ENCODE measurements at places on chromosomes 4 and X. TPM values are rescaled to one million over a fixed set of nuclear protein-coding genes. Genes with fewer than 3 reads are reported as not detected.

DNA sequence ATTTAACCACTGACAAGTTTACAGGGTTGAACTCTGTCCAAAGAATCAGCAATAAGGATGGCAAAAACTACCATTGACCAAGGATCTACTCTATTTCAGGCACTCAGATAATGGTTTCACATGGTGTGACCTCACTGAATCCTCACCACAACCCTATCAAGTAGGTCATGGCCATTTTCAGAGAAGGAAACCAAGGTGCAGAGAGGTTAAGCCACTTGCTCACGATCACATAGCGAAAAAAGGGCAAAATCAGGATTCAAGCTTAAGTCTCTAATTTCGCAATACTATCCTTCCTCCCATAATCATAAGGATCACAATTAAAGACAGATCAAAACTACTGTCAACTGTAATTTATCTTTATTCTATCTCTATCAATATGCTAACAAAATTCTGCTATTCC is 191.0 kb upstream of the AFF2 start:
- DNase-seq = no peak

- DNase-seq = no peak
These were observed at the start of gene KLHL15 for GRCh38 chrX:24027086-24027485. Gene KLHL15 (minus strand): TSS chrX:24027186. CDS start chrX:24006693, 20,493 bp downstream.

- DNase-seq = peak; percentile 54
These were observed 17.3 kb downstream of the CTPS2 start for GRCh38 chrX:16695079-16695676.

- no peak for DNase-seq
These were observed 743 bp upstream of the NRK start for GRCh38 chrX:105821471-105822121.

DNA sequence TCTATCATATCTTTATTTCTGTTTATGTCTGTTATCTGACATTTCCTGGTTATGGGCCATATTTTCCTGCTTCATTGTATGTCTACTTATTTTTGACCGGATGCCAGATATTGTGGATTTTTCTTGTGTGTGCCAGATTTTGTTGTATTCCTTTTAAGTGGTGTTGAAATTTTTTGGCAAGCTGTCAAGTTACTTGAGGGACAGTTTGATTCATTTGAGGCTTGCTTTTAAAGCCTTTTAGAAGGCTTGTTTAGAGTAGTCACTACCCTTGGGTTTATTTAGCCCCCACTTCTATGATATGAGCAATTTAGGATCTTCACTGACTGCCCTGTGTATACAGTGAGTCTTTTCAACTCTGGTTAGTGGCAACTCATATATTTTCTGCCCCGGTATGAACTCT is 29.2 kb upstream of the NPY2R start:
- no peak for DNase-seq

DNA sequence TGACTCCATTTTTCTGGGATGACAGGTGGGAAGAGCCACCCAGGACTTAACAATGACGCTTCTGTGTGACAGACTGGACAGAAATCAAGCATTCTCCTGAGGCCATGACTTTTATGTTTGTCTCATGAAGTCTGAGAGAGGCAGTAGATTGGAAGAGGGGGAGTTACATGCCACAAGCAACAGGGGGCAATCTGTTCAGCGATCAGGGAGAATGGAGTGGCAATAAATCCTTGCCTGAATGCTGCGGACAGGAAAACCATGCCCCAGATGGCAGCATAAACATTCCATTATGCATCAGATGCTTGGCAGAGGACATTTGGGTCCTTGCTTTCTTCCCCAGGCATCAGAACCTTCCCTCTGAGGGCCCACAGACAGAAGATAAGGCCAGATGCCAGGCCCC is 312.4 kb upstream of the DIPK2B start:
- no peak for DNase-seq

- no peak for DNase-seq
These were observed 612 bp downstream of the CPLX1 start for GRCh38 chr4:825063-825970.

GRCh38 chr4:74541667-74542066 is 96.7 kb downstream of the AREG start:
- no peak for DNase-seq

DNA sequence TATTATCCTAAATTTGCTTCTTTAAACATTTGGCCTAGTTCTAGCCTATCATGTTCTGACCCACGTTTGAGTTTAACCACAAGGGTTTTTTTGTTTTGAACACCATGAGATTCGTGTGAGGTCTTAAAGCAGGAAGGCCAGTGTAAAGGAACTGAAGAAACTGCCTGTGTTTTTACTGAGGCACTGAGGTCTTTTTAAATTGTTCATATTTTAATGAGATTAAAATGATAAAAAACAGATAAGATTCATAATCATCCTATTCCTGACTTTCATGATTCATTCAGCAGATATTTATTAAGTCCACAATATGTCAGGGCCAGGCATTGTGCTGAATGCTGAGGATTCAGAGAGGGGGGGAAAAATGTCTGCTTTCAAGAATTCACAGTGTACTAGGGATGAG is 3.2 kb downstream of the RPS6KA3 start:
- DNase-seq = peak; percentile 28

DNA sequence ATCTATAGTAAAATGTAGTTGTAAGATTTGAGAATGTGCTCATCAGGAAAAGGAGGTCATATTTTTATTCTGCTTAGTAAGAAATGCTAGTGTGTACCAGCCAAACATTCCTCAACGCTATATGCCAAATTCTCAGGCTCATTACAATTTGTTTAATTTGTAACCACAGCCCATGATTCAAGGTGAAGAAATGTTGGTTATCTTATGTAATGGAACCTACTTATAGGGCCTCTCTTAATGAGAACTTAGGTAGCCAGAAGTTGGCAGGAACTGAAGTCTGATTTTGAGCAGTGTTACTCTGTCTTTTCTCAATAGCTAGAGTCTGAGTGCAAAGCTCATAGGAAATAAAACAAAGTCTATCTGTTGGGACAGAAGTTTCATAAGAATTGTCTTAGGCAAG is 595.0 kb downstream of the GLUD2 start:
- DNase-seq = no peak

- DNase-seq = peak; percentile 68
These were observed 944 bp downstream of the SNX25 start for GRCh38 chr4:185210102-185210981.

GRCh38 chrX:151713849-151714248 is 2.0 kb upstream of the FATE1 start:
- peak; percentile 11 for DNase-seq

DNA sequence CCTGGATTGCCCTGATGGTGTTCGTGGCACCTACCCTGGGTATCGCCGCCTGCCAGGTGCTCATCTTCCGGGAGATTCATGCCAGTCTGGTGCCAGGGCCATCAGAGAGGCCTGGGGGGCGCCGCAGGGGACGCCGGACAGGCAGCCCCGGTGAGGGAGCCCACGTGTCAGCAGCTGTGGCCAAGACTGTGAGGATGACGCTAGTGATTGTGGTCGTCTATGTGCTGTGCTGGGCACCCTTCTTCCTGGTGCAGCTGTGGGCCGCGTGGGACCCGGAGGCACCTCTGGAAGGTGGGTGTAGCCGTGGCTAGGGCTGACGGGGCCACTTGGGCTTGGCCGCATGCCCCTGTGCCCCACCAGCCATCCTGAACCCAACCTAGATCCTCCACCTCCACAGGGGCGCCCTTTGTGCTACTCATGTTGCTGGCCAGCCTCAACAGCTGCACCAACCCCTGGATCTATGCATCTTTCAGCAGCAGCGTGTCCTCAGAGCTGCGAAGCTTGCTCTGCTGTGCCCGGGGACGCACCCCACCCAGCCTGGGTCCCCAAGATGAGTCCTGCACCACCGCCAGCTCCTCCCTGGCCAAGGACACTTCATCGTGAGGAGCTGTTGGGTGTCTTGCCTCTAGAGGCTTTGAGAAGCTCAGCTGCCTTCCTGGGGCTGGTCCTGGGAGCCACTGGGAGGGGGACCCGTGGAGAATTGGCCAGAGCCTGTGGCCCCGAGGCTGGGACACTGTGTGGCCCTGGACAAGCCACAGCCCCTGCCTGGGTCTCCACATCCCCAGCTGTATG is 1.8 kb downstream of the AVPR2 start:
- no peak for DNase-seq

- DNase-seq = no peak
These were observed 1699.2 kb upstream of the IGFBP7 start for GRCh38 chr4:58809366-58809765.

DNA sequence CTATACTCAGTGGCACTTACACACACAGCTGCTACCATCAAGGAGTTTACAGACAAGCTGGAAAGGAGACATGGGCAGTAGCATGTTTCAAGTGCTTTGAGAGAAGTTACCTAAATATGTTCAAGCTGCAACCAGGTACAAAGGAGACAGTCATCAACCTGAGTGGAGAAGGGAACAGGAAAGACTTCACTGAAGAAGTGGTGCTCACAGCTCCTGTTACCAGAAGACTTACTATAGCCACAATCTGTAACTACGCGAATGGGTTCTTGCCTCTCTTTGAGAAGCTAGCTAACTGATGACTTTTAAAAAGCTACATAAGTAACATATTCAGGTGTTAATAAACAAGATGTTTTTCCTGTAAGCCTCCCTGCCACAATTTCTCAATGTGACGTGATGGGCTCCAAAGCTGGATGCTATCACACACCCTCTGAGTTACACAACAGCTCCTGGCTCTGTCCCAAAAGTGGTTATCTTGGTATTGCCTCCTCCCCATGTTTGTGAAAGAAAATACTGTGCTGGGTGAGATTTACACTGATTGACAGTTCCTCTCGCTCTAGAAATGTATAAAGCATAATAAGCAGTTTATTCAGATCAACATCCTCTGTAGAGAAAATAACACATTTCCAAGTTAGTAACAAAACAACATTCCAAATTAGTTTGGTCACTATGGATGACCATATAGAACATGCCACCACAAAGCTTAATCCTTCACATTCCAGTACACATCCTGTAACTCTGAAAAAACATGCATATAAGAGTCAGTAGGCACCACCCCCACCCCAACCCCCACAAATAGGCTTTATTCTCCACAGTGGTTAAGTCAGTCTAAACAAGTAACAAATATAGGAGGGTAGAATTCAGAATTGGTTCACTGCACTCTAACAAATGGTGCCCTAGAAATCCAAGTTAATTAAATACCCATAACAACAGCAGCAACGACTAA is 81.8 kb downstream of the FRYL start:
- DNase-seq = no peak

DNA sequence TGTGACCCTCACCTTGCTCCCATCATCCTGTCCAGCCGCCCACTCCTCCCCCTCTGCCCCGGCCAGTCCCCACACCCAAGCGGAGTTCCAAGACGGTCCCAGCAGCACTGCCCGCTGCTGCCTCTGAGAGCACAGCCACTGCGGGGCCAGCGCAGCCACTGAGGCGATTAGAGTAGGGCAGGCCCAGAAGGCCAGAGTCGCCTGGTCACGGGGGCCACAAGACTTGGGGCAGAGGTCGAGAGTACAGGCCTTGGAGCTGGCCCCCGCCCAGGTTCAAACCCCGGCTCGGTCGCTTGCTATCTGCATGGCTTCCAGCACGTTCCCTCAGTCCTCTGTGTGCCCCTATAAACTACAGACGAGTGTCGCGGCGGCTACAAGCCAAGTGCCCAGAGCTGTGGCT is 53.2 kb upstream of the ADRA2C start:
- no peak for DNase-seq

DNA sequence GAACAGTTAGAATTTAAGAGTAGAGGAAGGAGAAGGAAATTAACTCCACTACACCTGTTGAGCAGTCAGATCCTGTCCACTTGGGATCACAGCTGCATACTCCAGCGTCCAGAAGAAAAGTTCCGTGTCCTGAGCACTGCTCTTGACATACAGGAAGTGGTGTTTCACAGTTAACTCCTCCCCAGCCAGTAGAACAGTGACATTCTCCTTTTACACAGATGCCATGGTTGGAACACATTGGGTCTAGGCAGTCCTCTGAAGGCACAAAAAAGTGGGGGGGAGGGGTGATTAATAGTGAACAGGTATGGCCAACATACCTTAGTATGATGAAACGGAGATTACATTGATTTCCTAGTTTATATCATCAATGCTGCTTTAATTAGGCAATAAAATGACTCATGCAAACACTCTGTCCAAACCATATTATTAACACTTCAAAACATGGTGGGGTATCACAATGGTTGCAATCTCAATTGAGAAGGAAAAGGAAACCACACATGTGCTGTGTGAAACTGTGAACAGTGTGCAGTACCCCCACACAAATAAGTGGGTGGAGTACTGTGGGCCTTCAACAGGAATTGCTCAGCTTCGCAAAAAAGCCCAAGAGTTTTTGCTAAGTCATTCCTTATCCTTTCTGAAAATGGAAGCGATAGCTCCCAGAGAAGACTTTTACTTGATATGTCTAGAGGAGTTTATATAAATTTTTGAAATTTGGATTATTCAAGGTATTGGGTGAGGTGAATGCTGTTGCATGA is 295.6 kb downstream of the SH2D1A start:
- DNase-seq = peak; percentile 0

Gene KIF4A
- 43.4 TPM for total RNA-seq

Gene SLC10A4
- total RNA-seq = not detected

Gene CYP2U1
- 11.8 TPM for total RNA-seq

Gene STS
- total RNA-seq = 40.3 TPM

Gene OTC
- not detected for total RNA-seq

Gene INTS6L
- 13.9 TPM for total RNA-seq

Gene NUDT9
- total RNA-seq = 13.8 TPM

Gene HOPX
- total RNA-seq = not detected

Gene HAND2
- total RNA-seq = not detected

Gene LANCL3
- total RNA-seq = 0.04 TPM

Gene CORIN
- not detected for total RNA-seq

Gene CNOT6L
- total RNA-seq = 122 TPM

Gene BTC
- not detected for total RNA-seq

Gene ERAS
- total RNA-seq = 0.30 TPM

Gene STX18
- 35.2 TPM for total RNA-seq
